AG04450 (cell line): ENCODE measurements at places on chromosomes 6 and 20.

- DNase-seq: no peak
Observed at GRCh38 chr6:75081921-75082320, 123.9 kb downstream of the COL12A1 start.

DNA sequence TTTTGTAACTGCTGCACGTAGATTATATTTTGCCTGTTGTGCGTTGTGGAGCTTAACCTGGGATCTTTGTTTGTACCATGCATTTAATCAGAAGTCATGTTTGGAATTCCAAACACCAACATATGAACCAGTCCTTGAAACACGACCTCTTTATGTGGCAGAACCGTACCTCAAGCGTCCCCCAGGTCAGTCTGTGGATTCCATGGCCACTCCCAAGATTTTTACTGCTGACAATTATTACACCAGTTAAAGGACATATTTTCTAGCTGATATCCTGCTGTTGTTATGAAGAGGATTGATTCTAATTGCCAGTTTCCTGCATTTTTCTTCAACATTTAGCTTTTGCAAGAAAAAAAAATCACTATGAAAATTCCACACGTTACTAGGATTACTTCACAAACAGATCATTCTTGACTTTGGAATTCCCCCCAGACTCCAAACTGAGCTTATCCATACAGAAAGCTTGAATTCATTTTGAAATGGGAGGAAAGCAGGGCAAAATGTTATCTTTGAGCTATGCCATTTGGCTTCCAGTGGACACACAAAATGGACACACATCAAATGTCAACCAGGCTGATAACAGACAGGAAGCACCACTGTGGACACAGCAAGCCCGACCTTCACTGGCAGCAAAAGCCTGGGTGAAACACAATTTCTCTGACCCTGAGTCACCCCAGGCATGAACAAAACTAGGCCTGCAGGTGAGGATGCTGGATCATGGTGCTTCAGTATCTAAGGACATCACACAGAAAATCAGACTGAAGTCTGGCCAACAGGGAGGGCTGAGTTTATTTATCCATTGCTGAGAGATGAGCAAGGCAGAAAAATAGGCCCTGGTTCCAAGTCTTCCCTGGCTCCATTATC lies 542.9 kb upstream of the JAG1 start:
- DNase-seq: no peak

GRCh38 chr20:49171909-49172308 lies 16.2 kb downstream of the STAU1 start:
- DNase-seq: no peak

DNA sequence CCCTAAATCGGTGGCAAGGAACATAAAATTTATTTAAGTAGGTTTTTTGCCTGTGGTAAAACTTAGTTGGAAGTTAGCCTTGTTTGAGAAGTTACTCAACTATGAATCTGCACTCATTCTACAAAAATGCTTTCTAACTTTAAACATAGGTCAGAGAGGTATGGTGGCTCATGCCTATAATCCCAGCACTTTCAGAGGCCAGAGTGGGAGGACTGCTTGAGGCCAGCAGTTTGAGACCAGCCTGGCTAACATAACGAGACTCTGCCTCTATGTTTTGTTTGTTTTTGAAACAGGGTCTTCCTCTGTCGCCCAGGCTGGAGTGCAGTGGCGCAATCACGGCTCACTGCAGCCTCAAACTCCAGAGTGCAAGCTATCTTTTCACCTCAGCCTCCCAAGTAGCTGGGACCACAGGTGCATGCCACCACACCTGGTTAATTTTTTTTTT lies 16.2 kb downstream of the USP49 start:
- peak; percentile 41 for DNase-seq

GRCh38 chr6:159203304-159204005 lies 34.3 kb downstream of the FNDC1 start:
- DNase-seq: peak; percentile 69

DNA sequence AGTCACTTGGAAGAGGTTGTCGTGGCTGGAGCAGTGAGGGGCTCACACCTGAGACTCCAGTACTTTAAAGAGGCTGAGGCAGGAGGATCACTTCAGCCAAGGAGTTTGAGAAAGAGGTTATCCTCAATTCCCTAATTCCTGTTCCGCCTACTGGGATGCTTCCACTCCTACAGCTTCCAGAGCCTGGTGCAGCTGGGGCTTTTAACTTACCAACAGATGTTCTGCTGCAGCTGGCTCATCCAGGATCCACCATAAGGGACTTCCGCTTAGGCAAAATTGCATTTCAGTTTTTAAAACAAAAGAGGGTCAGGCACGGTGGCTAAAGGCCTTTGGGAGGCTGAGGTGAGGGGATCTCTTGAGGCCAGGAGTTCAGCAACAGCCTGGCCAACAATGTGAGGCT lies 59.1 kb upstream of the CDYL start:
- DNase-seq: no peak

GRCh38 chr6:54107470-54108090 lies 3.7 kb upstream of the MLIP start:
- DNase-seq: no peak

GRCh38 chr6:157831424-157832249 lies 8.6 kb downstream of the SNX9 start:
- DNase-seq: no peak
